Stimulated activated CD4-positive, alpha-beta T cell treated with anti-CD3 and anti-CD28 coated beads, Interleukin-15, amount 100 ng/mL, for 1 hour (primary cell): ENCODE measurements at places on chromosomes 3 and 15.

- DNase-seq: no peak
Measured at GRCh38 chr3:180018543-180018942, 18.2 kb downstream of the PEX5L start.

DNA sequence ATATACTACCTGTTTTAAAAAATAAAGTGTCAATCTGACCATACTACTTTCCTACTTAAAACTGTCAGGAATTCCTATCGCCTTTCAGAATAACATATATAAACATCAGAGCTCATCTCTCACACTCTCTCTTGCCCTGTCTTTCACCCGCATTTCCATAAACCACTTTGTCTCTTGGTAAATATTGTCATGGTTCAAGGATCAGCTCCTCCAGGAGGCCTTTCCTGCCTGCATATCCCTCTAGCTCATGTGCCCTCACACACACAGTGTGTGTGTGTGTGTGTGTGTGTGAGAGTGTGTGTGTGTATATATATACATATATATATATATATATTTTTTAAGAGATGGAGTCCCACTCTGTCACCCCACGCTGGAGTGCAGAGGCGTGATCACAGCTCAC, 6.7 kb downstream of the SUMF1 start:
- DNase-seq: no peak

DNA sequence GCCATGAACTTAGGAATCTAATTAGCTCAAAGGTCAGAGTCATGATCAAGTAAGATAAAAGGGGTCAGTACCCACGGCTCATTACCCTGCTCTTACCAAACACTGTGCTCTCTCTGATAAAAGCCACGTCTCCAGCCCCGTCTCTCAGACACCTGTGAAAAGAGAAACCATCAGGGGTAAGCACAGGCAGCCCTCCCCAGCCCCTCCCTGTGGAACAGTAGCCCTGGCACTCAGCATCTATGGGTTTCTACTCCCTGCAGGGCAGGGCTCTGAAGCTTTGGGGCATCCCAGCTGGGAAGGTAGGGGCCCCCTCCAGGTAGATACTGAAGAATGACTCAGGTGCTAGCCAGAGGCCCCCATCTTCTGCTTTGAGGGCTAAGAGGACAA, 10.5 kb downstream of the LTF start:
- no peak for DNase-seq

GRCh38 chr3:3053974-3054373, 56.2 kb downstream of the IL5RA start:
- no peak for DNase-seq

- no peak for DNase-seq
Measured at GRCh38 chr15:42121021-42121420, 26.7 kb upstream of the PLA2G4D start.

DNA sequence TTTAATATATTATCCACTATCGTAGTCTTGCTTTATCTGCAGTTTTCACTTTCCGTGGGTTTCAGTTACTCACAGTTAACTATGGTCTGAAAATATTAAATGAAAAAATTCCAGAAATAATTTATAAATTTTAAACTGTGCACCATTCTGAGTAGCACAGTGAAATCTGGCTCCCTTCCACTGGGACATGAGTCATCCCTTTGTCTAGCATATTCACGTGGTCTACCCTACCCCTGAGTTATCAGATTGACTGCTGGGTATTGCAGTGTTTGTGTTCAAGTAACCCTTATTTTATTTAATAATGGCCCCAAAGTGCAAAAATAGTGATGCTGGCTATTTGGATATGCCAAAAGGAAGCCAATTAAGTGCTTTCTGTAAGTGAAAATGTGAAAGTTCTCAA, 539.5 kb upstream of the AGTR1 start:
- no peak for DNase-seq

GRCh38 chr3:160643994-160644393, 33.0 kb upstream of the ARL14 start:
- DNase-seq: no peak

GRCh38 chr3:112635674-112636073, 5.3 kb downstream of the CCDC80 start:
- no peak for DNase-seq
